ENCODE measurements at places on chromosomes 3 and 15.
A peak's percentile ranks its signal among the peaks of the same experiment; 100 is the strongest.

DNA sequence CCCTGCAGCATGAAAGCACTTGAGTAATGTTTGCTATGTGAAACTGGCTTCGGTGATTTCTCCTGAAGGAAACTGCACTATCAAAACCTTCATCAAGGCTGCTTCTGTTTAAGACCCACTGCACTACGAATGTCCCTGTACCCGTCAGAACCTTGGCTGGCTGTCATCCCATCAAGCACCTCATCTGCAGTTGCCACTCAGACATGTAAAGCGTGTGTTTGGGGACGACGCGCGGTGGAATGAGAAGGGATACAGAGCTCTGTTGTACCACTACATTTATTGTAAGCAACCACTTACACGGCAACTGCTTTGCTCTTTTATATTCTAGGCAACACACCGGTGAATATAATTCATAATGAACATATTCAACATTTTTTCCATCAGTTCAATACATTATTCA lies 147.6 kb downstream of the TIGIT start:
- DNase-seq: no peak

DNA sequence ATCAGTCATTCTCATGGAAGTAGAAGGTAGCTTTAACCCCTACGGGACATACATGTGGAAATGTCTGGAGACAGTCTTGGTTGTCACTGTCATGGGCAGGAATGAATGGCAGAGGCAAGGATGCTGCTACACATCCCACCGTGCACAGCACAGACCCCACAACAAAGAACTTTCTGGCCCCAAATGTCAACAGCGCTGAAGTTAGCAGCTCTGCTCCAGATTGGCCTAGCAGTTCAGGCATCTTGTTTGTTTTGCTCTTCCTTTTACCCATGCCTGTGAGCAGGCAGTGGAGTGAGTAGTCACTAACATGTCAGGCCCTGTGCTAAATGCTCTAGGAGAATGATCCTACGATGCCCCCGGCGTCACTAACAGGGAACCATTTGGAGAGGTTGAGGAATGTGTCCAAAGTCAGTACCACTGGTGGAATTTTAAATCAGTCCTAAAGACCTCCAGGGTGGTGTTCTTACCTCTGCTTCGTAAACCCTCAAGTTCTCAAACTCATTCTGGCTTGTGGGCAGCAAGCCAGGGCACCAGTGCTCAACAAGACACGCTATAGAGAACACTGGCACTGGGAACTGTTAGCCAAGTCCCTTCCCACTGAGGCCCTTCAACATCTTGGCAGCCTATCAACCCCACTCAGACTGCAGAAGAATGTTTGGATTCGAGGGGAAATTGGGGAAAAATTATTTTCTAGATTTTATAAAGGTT lies 142.2 kb downstream of the FOXP1 start:
- no peak for DNase-seq

- no peak for DNase-seq
Observed at GRCh38 chr3:87201727-87202126, 25.4 kb upstream of the CHMP2B start.

DNA sequence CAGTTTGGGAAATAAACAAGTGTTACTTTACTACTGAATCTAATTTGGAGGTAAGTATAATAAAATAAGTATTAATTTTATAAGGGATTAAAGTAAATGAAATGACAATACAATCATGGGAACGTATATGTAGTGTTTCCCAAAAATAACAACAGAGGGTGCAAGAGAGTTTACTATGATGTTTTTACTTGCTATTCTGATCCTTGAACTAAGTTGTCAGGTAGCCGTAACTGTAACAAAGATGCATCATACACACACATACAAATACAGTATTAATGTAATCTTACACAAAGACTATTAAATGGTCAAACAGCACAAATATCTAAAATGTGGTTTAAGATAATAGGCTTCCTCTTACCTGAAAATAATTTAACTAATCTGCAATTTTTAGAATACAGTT lies 311.4 kb downstream of the TBC1D5 start:
- peak; percentile 19 for DNase-seq

All from activated CD4-positive, alpha-beta T cell treated with anti-CD3 and anti-CD28 coated beads, Interleukin-2, Interleukin-6, amounts not matched to agents 100 ng/mL and 50 ng/mL, durations not matched to agents 16 hours and 8 hours (primary cell).